GM18507 (cell line): ENCODE measurements at places on chromosomes 12 and 14.

DNA sequence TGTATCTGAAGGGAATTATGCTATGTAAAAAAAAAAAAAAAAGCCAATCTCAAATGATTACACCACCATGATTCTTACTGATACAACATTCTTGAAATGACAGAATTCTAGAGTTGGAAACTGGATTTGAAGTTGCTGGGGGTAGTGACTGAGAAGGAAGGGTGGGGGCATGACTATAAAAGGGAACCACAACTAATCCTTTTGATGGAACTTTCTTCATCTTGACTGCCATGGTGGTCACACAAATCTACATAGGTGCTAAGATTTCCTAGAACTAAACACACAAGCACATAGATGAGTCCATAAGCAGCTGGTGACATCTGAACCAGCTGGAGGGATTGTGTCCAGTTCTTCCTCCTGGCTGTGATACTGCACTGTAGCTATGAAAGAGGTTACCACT, 51.4 kb downstream of the CLMN start:
- DNase-seq: no peak

DNA sequence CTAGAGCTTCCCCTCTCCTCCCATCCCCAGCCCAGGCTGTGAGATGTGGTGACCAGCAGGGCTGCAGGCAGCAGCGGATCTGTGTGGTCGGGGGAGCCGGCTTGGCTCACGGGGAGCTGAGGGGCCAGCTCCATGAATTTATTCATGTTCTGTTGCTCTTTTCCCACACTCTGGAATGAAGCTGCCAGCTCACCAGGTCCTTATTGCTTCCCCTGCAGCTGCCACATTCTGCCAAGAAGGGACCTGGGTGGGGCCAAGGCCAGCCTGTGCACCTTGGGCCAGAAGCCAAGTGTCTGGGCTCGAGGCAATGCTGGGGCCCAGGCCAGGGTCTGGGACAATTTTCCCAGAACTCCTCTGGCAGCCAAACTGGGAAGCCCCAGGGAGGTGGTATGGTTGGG, 2.5 kb upstream of the C1QL4 start:
- DNase-seq: no peak

DNA sequence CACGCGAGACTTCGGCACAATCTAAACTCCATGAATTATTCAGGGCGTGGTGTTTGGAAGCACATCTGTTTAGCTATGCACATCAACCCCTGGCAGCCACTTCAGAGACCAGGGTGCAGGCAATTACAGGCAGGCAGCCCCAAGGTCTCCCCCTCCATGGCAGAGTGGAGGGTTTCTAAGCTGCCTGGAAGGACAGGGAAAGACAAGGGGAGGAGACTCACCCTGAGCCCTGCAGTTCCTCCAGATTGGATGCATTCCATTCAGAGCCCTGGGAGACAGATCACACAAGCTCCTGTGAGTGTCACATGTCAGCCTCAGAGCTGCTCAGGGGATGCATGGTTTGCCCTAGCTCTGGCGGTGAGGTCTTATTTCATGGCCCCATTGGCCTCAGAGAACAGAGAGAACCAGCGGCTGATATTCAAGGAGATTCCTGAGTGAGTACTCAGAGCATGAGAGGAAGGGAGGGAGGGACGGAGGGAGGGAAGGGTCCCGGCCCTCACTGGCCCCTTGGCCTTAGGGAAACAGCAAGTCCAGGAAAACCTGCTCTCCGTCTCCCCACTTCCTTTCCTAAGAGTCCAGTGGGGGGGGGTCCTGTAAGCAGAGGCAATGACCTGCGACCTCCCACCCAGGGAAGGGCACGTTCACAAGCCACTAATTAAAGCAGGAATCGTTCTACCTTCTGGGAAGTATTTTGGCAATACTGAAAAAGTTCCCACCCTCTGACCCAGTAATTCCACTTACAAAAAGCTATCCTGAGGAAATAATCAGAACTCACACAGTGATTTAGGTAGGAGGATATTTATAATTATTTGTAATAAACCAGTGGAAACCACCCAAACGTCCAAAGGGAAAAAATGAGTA, 55.1 kb downstream of the SSH1 start:
- DNase-seq: no peak

GRCh38 chr12:23921099-23921856, 28.2 kb downstream of the SOX5 start:
- no peak for DNase-seq

DNA sequence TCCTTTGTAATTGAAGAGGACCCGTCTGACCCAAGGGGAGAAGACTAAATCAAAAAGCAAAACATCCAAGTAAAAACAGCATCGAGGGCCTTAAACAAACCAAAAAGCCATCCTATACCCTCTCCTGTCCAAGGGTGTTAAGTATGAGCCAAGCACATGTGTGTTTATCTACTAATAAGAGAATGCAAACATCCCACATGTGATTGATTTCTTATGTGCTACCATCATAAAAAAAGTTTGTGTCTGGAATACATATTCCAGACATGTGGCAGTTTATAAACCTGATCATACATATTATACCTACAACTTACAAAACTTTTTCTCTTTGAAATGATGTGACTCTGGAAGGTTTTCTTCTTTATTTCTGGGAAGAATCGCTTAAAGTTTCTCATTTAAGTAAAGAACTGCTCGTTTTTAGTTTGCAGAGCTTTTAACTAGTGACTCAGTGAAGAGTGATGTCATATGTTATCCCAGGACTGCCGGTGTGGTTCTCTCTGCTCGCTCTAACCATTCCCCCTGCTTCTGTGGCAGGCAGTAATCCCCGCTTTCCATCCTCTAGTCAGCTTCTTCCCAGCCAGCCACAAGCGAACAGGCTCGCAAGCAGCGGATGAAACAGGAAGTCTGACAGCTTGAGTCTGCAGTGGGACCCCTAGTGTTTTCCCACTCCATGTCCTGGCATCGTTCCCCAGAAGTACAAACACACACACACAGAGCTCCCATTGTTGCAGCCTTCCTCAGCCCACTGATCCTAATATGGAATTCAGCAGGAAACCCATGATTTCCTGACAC, 431 bp upstream of the RHOJ start:
- DNase-seq: no peak

GRCh38 chr14:103960457-103961055, 18.2 kb upstream of the RD3L start:
- DNase-seq: no peak

DNA sequence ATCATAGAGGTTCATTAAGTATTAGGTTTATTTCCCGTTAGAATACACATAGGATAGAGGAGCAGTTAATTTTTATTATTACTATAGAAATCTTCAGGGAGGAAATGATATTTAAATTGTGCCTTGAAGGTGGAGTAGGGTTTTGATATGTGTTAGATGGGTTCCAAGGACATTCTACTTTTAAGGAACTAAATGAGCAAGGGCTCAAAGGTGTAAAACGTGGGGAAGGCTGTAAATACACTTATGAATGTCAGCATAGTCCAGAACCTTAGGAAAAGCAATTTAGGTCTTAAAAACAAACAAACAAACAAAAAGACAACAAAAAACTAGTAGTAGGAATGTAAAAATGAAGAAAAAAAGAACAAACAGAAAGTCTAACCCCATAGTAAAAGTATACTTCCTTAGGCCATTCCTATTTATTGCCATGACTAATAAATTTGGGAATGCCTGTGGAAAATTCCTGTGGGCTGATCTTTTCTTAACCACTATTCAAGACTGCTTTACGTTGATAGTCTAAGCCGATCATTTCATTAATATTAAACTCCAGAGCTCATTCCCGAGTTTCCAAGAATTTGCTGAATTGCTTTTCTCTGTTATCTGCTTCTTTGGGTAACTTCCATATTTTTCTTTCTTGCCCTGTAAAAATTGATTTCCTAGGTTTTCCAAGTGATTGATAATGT, 180.3 kb downstream of the RAD51B start:
- no peak for DNase-seq

DNA sequence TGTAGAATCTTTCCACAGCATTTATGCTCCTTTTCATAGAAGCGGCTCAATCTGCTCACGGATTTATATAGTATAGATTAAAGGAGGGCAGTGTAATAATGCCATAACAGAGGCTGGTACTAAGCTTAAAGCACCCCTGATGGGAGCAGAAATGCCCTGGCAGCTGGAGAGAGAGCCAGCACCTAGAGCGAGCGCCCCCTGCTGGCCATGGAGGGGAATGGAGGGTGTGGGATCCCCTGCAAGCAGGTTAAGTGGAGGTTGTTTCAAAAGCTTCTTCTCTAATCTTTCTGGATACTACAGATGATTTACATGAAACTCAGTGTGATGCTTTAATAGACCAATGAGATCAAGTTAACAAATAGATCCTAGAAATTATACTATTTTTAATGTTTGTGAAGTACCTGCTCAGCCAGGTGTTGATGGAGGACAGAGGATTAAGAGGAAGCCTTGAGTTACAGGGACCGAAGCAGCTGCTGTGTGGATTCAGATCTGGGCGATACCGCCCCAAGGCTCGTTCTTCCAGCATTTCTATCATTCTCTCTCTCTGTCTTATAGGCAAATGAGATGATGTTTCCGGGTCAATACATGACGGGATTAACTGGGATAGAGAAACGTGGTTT, 1519.3 kb upstream of the TMEM132C start:
- no peak for DNase-seq

GRCh38 chr14:89108608-89109007, 284.2 kb downstream of the TTC8 start:
- no peak for DNase-seq

DNA sequence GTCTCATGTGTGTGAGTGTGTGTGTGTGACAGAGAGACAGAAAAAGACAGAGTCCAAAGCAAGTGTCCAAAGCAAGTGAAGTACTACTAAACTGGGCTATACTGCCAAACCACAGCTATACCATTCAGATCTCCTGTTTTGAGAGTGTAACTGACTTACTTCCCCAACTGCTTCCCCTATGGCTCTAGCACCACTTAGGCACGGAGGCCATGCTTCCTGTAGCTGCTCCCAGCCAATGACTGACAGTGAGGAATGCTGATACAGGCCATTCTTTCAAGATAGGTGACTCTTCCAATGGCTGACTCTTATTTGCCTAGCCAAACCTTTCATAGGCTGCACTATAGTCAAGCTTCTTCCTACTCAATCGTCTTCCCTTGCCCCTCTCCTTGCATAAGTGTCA, 393.2 kb downstream of the BCAT1 start:
- no peak for DNase-seq

DNA sequence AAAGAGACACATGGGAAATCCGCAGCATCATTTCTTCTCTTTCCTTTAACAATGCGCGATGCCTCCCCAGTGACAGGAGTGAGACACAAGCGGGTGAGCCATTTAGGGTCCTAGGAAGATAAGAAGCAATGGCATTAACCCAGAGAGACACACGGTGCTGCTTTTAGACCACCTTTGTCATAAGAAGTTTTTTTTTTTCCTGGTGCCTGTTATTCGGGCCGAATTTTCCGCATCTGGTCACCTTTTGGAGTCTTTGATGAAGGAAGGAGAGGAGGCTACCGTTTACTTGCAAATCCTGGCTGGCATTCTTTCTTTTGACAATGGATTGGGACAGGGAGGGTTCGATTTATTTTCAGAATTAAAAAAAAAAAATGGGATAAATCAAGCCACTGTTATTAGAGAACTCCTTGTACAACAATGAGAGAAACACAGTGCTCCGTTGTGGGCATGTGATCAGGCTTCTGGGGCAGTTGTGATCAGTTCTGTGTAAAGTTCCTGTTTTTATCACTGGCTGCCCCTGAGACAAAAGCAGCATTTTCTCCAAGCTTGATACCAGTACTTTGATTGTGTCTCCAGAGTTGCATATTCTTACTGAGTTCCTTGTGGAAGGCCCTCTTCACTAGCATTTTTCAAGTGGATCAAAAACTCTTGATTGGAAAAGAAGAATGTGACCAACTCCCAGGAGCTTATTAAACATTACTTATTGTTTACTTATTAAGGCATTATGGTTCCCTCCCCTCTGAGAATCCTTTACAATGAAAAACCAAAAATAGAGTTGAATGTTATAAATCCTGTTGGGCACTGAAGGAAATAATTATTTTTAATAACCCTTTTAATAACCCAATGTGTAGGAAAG, 1.1 kb downstream of the DIP2B start:
- DNase-seq: no peak

DNA sequence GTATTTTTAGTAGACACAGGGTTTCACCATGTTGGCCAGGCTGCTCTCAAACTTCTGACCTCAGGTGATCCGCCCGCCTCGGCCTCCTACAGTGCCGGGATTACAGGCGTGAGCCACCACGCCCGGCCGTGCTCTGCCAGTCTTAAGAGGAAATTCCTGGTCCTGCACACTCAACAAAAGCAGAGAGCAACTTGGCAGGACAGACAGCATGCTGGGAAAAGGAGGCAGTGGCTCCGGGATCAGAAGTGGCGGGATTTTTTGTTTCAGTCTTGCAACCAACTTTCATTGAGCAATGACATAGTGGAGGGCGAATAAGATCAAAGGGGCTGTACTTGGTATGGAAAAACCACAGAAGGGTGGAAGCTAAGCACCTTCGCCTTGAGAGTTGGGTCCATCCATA, 2.1 kb downstream of the CKAP4 start:
- DNase-seq: no peak

- DNase-seq: no peak
These were observed 58.2 kb downstream of the DHRS2 start for GRCh38 chr14:23694085-23694948.

DNA sequence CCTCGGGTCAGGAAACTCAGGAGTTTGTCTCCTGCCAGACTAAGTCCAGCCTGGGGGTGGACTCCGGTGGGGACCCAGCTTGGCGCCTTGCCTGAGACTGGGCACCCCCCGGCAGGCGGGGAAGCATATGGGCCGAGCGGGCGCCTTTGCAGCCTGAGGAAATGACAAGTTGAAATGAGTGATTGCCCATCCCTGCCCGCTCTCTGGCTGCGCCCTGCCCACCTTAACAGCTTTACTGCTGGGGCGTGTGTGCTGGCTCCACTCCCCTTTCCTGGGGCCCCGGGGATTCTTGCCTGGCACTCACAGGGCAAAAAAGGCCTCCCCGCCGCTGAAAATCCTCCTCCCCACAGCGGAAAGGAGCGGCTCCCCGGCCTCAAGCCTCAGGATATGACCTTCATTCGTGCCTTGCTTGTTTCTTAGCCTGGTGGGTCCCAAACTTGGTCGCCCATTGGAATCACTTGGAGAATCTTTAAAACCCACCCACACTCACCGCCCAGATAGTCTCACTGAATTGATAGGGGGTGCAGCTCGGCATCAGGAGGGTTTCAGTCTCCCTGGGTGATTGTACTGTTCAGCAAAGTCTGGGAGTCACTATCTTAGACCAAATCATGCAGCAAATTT, 1.5 kb downstream of the RFLNA start:
- DNase-seq: no peak

GRCh38 chr14:49506650-49507049, 79.5 kb downstream of the RPS29 start:
- DNase-seq: no peak
